ENCODE measurements at places on chromosomes 6 and 20. TPM values are rescaled to one million over a fixed set of nuclear protein-coding genes. Genes with fewer than 3 reads are reported as not detected.

DNA sequence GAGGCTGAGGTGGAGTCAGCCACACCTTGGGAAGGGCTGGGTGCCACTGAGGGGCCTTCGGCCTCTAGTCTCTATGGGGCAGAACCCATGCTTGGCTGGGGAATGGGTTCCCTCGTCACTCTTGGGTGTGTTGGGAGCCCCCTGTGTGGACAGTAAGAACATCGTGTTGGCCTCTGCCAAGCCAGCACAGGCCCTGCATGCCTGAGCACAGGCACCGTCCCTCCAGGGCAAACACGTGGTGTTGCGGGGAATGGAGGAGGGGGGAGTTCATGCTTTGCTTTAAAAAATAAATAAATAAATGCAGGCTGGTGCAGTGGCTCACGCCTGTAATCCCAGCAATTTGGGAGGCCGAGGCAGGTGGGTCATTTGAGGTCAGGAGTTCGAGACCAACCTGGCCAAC is 63.0 kb downstream of the EZR start:
- H3K36me3 ChIP-seq = no peaks in the 10 kb centered on the region
- no peaks in the 10 kb centered on the region for H3K27me3 ChIP-seq
- no peak overlapping the region for H3K4me3 ChIP-seq
- H3K27ac ChIP-seq = no peak overlapping the region
- DNase-seq = no peak

DNA sequence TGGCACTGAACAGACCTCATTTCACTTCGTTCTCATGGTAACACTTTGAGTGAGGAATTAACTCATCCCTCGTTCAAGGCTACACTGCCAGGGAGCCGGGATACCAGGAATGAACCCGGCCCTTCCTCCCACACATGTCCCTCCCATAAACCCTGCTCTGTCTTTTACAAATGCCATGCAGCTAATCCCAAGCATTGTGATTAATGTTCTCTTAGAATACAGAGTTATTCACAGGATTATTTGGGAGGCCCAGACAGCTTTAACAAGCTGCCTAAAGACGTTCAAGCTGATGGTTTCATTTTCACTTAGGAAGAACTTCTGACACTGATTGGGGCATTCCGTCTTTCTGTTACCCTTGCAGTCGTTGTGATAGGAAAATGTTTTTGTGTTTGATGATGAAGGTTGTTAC is 42.5 kb upstream of the CD83 start:
- DNase-seq = no peak
- no peak overlapping the region for H3K4me3 ChIP-seq
- peaks cover 9% of the 10 kb centered on the region for H3K4me1 ChIP-seq
- no peaks in the 10 kb centered on the region for H3K27me3 ChIP-seq
- H3K27ac ChIP-seq = peak overlapping the region; percentile 47
- H3K36me3 ChIP-seq = no peaks in the 10 kb centered on the region

DNA sequence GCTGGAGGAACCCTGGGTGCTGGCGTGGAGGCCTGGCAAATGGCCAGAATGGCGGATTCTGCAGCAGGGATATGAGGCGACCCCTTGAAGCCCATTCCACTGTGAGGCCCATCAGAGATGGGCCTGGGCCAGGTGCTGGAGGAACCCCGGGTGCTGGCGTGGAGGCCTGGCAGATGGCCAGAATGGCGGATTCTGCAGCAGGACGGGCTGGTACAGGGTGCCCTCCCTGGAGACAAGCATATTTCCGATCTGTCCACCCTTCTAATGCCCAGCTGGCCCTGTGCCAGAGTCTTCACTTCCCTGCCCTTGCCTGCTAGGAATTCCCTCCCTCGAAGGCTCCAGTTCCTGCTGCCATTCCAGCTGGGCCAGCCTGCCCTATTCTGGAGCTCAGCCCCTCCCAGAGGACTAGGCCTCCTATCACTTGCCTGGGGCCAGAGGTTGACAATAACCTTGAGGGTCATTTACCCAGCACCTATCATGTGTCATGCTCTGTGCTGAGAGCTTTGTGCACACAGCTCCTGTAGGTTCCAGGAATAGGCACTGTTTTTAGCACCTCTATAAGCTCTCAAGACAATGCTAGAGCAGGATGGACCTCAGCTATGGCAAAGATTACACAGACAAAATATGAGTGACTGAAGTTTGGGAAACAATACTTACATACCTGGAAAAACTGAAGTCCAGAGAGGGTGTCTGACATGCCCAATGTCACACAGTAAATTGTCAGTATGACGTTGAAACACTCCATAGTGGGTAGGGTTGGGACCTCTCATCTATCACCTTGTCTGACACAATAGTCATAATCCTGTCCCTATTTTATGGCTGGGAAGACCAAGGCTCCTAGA is 21.4 kb downstream of the SUN5 start:
- H3K27me3 ChIP-seq = no peaks in the 10 kb centered on the region
- H3K36me3 ChIP-seq = no peaks in the 10 kb centered on the region
- H3K27ac ChIP-seq = no peak overlapping the region
- H3K4me1 ChIP-seq = no peaks in the 10 kb centered on the region

The SPATS1 gene
- total RNA-seq = not detected

The ATXN1 gene
- 24.6 TPM for total RNA-seq

The PRPH2 gene
- total RNA-seq = 1.0 TPM

The FABP7 gene
- not detected for total RNA-seq

The CFB gene
- 33.9 TPM for total RNA-seq

The MTFR2 gene
- total RNA-seq = 0.78 TPM

The CALHM5 gene
- total RNA-seq = 0.33 TPM

The PRIM2 gene
- 5.3 TPM for total RNA-seq

Measured in body of pancreas (tissue), 4 donors.